ENCODE measurements at places on chromosomes 3 and 15.

GRCh38 chr3:37662785-37663184, 198.9 kb upstream of the CTDSPL start:
- DNase-seq = no peak

DNA sequence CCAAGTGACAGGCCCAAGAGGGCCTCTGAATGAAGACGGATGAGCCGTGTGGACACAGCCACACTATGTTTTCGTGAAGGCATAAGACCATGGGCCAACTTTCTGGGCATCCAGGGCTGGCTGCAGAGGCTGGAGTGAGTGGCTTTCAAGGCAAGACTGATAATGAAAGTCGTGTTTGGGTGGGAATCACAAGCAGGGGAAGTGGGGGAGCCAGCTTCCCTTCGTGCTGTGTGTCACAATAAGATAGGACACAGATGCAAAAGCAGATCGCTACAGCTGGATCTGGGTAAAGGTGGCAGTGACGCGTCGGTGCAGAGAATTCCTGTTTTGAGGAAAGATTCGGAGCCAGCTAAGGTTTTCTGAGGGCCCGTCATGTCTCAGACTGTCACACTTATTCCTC, 309.8 kb upstream of the CTDSPL start:
- DNase-seq = no peak

DNA sequence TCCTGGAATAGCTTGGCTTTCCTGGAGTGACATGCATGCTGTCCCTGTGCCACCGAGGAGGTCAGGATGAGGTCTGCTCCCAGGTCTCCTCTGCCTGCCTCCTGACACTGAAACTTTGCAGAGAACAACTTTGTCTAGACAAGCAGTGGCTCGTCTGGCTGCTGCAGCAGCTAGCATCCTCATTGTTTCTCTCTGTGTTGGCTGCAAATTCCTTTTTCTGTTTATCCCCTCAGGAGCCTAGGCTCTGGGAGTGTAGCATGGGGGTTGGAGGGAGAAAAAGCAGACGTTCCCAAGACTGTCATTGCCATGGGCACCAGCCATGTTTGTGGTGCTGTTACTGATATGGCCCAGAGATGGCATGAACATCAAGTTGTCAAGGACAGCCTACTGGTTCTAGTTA, 208.7 kb upstream of the LRIG1 start:
- no peak for DNase-seq

GRCh38 chr3:72319194-72320094, 528.8 kb downstream of the SHQ1 start:
- no peak for DNase-seq

DNA sequence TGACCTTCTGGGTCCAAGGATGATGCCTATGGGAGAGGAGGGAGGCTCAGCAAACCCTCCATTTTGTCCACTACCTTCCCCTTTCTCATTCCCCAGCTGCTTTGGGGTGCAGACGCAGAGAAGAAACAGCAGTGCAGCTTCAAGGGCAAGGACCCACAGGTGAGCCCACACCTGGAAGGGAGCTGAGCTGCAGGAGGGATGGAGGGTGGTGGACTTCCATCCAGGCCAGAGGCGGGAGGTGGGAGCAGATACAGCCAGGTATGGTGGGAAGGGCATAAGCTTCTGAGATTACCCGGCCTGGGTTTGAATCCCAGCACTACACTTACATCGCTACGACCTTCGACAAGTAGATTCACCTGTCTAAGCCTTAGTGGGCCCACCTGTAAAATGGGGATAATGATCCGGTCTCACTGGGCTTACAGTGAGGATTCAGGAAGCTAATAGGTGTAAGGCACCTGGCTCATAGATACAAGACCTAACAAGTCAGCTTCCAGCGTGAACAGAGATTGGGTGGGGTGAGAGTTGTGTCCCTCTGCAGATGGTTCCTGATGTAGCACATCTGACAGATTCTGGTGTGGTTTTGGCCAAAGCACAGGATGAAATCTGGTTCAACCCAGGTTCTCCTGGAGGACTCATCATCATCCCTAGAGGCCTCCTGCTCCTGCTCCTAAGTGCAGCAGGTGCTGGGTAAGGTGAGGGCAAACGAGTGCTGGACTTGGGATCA, 15.9 kb downstream of the CIB1 start:
- no peak for DNase-seq

DNA sequence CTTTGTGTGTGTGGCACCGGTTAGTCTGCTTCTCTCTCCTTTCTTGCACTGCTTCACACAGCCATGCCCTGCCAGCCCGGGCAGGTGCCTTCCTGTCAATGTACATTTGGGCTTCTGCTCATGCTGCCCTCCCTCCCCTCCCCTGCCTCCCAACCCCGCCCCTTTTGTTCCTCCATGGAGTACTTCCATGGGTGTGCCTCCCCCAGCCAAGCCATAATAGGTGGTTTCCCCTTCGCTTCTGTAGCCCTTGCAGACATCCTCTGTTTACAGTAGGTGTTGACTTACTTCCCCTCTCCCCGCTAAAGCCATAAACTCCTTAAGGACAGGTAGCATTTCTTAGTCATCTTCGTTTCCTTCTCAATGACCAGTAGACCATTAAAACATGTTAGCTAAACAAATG, 31.8 kb upstream of the CRTC3 start:
- no peak for DNase-seq

- DNase-seq = no peak
These were observed 146.1 kb upstream of the THBS1 start for GRCh38 chr15:39434751-39435238.

- DNase-seq = no peak
These were observed 169.1 kb upstream of the ZPLD1 start for GRCh38 chr3:102265720-102266119.

Data from esophagus squamous epithelium (tissue), 5 donors.